Skeletal muscle cell (primary cell): ENCODE measurements at places on chromosomes 2 and 18.

GRCh38 chr18:51614967-51615571 lies 417.6 kb upstream of the MEX3C start:
- no peak for DNase-seq

GRCh38 chr2:24994146-24994724 lies 22.5 kb upstream of the DNAJC27 start:
- DNase-seq = no peak

DNA sequence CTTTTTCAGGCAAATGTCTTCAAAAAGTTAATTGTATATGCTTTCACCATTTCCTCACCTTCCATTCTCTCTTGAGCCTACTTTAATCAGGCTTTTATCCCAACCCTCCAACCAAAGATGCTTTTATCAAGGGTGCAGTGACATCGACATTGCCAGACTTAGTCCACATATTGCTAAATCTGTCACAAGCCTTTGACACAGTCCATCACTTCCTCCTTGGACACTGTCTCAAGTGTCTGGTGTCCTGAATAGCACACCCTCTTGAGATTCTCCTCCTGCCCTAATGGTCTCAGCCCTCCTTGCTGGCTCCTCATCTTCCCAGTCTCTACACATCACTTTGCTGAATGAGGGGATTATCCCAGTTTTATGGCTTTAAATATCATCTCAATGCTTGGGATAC lies 147.5 kb upstream of the SLC39A10 start:
- no peak for DNase-seq

DNA sequence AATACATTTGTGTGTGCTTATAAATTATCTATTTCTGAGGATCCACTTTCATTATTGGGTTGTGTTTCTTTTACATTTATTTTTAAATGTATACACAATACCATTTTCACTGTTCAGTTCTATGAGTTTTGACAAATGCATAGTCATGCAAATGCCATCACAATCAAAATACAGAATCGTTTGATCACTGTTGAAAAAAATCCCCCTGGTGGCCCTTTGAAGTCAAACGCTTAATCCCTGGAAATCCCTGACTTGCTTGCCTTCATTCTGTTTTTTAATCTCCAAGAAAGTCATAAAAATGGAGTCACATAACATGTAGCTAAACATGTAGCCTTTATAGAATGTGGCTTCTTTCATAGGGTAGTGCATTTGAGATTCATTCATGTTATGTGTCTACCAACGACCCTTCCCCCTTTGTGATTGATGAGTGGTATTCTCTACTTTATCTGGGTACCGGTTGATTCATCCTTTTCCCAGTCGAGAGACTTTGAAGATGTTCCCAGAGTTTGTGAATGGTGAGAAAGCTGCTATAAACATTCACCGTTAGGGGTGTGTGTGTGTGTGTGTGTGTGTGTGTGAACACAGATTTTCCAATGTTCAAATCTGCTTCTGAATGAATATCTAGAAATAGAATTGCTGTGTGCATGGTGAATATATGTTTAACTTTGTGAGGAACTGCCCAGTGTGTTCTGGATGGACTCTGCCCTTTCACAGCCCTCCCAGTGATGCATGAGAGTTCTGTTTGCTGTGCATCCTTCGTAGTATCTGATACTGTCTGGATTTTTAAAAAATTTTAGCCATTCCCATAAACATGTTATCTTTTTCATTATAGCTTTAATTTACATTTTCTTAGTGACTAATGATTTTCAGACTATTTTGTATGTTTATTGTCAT lies 173.6 kb downstream of the GALR1 start:
- no peak for DNase-seq
